Right renal cortex interstitium (tissue), 3 donors: ENCODE measurements at places on chromosomes 2 and 18. TPM values are rescaled to one million over a fixed set of nuclear protein-coding genes. Genes with fewer than 3 reads are reported as not detected.

Gene PSMG2
- 79.4 TPM for polyA plus RNA-seq

- no peak for DNase-seq
Measured at GRCh38 chr2:10891390-10891789, 20.3 kb upstream of the KCNF1 start.

DNA sequence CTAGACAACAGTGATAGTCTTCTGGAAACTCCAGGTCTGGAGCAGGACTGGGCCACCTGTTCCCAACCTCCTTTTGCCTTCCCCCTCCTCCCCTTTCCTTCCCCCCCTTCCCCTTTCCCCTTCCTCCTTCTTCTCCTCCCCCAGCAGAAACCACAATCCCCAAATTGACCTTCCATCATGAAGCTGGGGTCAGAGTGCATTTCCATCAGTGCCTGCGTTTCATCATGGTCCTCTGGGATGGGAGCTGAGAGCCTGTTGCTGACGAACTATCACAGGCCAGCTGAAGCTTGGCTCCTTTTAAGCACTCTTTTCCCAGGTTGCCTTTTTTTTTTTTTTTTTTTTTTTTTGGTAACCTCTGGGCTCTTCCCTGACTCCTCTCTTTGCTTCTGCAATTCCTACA, 52.6 kb upstream of the SMAD2 start:
- no peak for DNase-seq

GRCh38 chr2:126893153-126893552, 5.5 kb upstream of the TEX51 start:
- DNase-seq: no peak

DNA sequence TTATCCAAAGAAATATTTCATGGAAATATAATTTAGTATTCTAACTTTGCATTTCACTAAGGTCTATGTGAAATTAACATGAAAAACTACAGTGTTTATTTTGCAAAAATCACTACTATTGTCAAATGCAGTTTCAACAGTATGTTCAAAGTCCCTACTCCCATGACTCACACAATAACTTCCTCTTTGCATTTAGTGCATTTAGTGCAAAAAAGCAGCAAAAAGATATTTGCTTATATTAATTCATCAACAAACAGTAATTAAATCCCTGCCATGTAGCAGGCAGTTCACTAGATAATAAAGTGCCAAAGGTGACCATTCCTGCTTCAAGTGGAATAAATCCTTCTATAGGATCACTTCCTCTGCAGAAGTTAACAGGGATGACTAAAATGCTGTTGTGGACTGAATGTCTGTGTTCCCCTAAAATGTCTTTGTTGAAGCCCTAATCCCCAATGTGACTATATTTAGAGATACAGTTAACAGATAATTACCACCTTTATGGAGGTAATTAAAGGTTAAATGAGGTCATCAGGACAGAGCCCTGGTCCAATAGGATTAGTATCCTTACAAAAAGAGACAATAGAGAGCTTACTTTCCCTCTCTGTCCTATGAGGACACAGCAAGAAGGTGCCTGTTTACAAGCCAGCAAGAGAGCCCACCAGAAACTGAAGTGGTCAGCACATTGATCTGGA, 61.7 kb downstream of the STK39 start:
- DNase-seq: no peak

- no peak for DNase-seq
Measured at GRCh38 chr2:39642051-39642718, 23.5 kb upstream of the TMEM178A start.

Gene SULT1C4
- 41.4 TPM for polyA plus RNA-seq

DNA sequence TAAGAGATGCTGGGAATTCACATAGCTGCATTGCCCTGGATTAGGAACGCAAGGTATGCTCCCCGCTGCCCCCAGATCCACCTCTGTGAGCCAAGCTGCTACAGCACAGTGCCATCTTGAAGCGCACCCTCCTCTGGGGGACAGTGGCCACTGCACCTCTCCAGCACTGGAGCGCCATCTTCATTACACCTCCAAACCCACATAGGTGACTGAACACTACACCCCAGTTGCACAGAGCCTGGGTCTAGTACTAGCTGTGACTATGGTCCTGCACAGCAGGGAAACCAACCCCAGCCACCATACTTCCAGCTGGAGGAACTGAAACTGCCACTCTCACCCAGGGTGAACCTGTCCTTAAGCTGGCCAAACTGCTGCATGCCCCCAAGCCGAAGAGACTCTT, 84.6 kb downstream of the TMEM237 start:
- DNase-seq: no peak

Gene DARS1
- polyA plus RNA-seq: 152 TPM

DNA sequence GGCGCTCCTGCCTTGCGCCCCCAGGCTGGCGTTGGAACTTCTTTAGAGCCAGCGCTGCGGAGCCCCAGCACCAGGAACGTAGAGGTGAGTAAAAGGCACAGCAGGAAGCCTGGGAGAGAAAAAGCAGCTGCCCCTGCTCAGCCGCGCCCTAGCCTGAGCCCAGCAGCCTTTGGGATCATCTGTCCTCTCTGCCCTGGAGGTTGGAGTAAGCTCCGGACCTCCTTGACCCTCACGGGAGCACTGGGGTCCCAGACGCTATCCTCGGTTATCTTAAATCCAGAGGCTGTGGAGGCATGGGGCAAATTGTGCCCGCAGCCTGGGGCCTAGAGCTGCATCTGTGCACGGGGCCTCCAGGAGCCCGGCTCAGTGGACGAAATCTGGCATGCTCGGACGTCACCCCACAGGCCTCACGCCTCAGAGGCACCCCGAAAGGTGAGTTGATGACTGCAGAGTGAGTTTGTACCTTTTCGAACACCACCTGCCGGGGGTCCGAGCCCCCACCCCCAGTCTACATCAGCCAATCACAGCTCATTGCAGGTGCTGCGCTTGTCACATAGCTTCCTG, 1.6 kb upstream of the SLC66A2 start:
- DNase-seq: no peak

Gene RFX8
- polyA plus RNA-seq: 1.00 TPM

Gene SLC5A7
- 0.64 TPM for polyA plus RNA-seq

- no peak for DNase-seq
Measured at GRCh38 chr2:138757384-138757783, 22.8 kb downstream of the NXPH2 start.

- no peak for DNase-seq
Measured at GRCh38 chr2:216508229-216508628, 9.6 kb downstream of the RPL37A start.

DNA sequence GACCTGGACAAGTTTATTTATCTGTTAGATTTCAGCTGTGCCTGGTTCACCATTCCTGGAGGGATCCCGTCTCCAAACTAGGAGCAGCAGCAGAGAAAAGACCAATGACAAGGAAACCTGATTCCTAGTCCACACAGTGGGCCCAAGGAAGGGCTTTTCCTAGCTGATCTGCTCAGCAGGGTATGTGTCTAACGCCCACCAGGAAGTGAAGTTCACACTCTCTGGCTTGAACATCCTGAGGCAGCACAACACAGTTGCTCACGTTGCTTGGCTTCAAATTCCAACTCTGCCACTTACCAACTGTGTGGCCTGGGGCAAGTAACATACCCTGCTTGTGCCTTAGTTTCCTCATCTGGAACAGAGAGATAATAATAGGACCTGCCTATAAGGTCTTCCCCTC, 42.9 kb downstream of the XDH start:
- DNase-seq: no peak

DNA sequence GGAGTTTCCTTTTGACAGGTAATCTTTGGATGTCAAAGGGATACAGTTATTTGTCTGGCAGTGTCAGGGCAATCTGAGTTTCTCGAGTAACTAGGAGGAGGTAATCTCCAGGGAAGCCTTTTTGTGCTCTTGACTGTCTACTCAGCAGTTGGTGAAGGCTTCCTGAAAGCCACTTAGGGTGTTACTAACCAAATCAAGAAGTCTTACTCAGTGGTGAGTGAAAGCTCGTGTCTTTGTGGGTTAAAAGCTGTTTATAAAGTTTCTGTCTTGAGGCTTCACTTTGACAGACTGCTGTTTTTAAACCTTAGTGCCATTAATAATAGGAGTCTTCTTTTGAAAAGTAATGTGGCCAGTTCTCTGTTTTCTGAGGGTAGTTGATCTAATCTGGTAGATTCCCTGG, 1.7 kb downstream of the THSD7B start:
- no peak for DNase-seq

DNA sequence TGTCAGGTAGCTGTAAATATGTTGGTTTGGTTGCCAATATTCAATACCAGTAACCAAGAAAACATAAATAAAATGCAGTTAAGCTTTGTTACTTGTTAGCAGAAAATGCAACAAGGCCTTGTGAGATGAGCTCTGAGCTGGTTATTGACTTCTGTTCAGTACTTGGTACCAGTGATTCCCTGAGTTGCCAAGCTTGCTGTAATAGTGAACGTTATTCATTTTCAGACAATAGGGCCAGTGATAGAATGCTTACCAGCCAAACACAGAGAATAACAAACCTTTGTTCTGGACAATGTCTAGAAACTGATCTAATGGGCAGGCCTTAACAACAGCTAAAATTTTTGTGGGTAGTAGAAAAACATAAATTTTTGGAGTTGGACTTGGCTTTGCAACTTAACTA, 29.5 kb downstream of the RASGRP3 start:
- DNase-seq: no peak

DNA sequence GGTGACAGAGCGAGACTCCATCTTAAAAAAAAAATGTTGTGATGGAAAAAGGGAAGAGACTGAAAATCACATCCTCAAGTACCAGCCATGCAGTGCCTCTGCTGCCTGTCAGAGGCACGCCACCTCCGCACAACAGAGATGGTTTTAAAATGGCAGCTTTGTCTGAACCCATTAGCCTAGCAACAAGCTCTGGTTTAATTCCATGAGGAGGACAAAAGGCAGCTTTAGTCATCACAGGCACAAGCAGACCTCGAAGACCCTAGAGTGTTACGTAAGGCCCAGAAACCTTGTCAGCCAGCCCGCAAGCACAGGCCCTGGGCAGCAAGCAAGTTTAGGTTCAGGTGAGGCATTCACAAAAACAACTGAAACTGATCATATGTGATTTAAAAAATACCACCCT, 10.4 kb downstream of the LCT start:
- DNase-seq: no peak

Gene CCDC148
- polyA plus RNA-seq: 6.7 TPM

DNA sequence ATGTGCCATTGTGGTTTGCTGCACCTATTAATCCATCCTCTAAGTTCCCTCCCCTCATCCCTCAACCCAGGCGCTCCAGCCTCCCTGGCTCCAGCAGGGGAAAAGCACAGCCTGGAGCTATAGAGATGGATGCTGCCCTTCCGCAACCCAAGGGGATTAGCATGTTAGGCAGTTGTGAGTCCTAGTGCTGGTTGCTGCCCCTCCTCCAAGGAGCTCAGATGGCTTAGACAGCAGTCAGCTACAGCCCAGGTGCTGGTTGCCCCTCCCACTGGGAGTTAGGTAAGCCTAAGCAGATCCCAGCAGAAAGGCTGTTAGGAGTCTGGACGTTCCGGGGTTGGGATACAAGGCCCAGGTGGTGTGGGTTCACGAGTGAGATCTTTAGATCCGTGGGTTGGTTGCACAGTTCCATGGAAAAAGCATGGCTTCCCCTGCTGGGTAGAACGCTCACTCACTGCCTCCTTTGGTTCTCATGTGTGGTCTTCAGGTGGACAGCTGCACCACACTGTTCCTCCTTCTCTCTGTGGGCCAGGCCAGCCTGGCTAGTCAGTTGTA, 446.1 kb downstream of the ZNF804A start:
- DNase-seq: no peak

Gene DSG1
- 0.07 TPM for polyA plus RNA-seq

DNA sequence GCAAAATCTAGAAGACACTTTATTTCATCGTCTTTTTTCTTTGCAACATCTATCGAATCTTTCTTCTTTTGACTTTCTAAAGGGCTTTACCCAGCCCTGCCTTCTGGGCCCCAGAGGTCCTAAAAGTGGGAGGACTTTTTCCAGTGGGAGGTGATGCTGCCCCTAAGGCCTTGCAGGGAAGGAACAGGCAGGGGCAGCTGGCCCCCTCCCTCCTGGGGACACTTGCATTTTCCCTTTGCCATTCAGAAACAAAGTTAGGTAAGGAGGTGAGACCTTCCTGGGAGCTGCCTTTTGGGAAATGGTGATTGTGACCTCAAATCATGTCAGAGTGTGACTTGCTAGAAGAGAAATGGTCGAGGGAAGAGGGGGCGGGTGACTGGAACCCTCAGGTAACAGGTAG, 132.7 kb downstream of the GLI2 start:
- no peak for DNase-seq

- no peak for DNase-seq
Measured at GRCh38 chr2:42493468-42494354, at the start of gene KCNG3. KCNG3 (minus strand) TSS chr2:42493982; CDS start chr2:42493501, 481 bp downstream.

GRCh38 chr2:159617646-159618045, 1.3 kb upstream of the BAZ2B start:
- no peak for DNase-seq

Gene RESP18
- polyA plus RNA-seq: not detected

Gene KCNS3
- polyA plus RNA-seq: 11.8 TPM

GRCh38 chr18:45660746-45661145, 45.5 kb downstream of the SLC14A2 start:
- DNase-seq: no peak

DNA sequence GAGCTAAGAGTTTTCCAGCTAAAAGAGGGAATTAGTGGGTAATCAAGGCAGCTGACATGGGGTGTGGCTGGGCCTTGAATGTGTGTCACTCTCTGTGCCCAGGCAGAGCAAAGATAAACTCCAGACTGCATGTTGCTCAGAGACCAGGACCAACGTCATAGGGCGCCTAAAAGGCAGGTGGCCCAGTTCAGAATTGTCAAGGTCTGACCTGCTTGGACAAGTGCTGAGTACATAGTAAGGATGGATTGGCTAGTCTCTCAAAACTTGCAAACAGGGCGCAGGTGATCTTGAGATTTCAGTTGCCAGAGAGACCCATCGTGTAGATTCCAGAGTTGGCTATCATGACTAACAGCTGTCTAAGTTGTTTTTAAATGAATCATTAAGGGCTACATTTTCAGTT, 19.0 kb downstream of the CLUL1 start:
- no peak for DNase-seq

DNA sequence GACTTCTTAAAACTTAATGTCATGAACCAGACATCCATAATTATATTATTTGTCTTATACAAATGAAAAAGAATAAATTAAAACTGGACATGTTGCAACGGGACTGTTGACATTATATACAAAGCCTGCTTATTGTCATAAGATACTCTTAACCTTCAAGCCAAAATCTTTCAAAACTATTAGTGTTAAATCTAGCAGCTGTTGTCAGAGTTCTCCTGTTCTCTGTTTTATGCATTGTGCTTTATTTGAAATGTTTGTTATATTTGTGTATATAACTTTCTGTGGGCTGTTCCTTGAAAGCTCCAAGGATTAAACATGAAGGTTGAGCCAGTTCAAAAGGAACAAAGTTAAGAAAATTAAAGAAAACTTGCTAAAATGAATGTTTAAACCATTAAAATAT, 335.5 kb upstream of the NT5C1B start:
- DNase-seq: no peak

Gene ERFE
- 5.1 TPM for polyA plus RNA-seq
